ENCODE measurements at places on chromosomes 13 and 19.

DNA sequence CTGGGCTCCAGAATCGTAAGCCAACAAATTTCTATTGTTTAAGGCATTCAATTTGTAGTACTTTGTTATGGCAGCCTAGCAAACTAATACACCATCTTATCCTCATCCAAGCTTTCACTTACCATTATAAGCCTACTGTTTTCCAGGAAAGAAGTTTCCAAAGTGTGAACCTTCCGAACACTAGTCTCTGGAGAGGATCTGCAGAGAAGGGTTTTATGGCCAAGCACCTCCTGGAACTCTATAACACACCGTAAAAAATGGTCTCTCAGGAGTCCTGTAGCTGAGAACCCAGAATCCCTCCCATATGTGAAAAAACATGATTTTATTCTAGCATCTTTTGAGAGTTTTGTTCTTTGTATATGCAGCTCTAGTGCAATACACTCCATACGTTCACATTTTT lies 142.1 kb downstream of the POSTN start:
- DNase-seq, result no peak

- no peak for DNase-seq
These were observed 371.7 kb downstream of the LIG4 start for GRCh38 chr13:107843681-107844080.

GRCh38 chr19:18899624-18900560 lies 3.9 kb upstream of the CERS1 start:
- no peak for DNase-seq

DNA sequence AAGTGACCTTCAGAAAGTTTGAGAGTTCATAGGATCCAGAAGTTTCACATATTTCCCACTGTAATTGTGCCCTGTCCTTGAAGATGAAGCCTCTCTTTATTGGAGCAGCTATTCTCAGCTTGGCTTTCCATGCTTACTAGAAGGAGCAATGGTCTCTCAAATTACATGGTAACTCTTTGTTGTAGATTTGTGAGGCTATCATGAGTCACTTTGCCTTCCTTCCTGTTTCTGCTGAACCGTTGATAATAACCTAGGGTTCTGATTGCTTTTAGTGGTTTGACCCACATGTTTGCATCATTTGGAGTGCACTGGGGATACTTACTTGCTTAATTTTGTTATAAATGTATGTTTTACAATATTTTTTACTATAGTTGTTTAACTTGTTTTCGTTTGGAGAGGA lies 772.9 kb upstream of the SLITRK6 start:
- DNase-seq, result no peak

- DNase-seq, result no peak
These were observed 230.4 kb downstream of the ATP8A2 start for GRCh38 chr13:25602176-25602575.

- DNase-seq, result no peak
These were observed 166.8 kb downstream of the MAB21L1 start for GRCh38 chr13:35309706-35310105.

DNA sequence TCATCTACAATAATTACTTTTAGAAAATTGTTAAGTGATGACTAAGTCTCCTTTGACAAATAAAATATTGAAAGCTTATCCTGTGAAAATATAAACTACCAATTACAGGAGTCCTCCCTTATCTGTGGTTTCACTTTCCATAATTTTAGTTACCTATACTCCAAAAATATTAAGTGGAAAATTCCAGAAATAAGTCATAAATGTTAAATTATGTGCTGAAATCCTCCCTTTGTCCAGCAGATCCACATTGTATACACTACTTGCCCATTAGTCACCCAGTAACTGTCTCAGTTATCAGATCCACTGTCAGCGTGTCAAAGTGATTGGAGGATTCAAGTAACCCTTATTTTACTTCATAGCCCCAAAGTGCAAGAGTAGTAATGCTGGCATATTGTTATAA lies 98.1 kb downstream of the SERP2 start:
- no peak for DNase-seq

GRCh38 chr13:110575322-110576069 lies 14.0 kb upstream of the RAB20 start:
- peak; percentile 65 for DNase-seq

- DNase-seq, result no peak
These were observed 772 bp downstream of the PARP4 start for GRCh38 chr13:24511816-24512196.

DNA sequence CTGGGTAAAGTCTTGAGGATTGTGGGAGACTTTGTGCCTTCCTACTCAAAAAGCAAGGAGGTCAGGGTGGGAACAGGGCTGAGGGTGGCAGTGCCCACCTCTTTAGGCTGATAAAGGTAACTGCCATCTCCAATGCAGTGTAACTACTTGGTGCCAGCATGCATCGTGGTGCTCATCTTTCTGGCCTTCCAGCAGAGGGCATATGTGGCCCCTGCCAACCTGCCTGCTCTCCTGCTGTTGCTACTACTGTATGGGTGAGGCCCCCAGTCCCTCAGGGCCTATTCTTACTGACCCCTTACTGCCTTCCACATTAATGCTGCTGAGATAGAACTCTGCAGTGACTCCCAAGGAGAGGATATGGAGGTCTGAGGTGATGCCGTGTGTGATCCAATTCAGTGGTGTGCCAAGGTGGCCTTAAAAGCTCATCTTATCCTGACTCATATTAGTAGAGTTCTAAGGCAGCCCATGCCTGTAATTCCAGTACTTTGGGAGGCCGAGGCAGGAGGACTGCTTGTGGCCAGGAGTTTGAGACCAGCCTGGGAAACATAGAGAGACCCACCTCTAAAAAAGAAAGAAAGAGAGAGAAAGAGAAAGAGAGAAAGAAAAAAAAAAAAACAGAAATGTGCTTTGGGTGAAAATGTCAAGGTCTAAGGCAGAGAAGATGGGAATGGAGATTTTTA lies 9.7 kb upstream of the ARHGAP45 start:
- DNase-seq, result peak; percentile 60

GRCh38 chr13:101003566-101003965 lies 329.0 kb upstream of the TMTC4 start:
- no peak for DNase-seq

DNA sequence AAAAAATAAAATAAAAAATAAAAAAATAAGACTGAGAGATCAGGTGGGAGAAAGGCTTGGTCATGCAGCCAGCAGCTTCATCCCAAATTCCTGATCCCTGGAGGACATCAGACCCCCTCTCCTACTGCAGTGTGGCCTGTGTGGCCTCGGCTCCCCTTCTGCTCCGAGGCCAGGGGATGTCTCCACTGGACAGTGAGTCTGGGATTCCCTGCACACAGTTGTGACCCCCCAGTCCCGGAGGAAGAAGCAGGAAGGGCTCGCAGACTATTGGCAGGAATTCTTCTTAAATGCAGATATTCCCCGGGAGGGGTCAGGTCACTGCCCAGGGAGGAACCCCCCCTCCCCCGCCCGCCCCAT lies 41.9 kb downstream of the ZNF627 start:
- no peak for DNase-seq

DNA sequence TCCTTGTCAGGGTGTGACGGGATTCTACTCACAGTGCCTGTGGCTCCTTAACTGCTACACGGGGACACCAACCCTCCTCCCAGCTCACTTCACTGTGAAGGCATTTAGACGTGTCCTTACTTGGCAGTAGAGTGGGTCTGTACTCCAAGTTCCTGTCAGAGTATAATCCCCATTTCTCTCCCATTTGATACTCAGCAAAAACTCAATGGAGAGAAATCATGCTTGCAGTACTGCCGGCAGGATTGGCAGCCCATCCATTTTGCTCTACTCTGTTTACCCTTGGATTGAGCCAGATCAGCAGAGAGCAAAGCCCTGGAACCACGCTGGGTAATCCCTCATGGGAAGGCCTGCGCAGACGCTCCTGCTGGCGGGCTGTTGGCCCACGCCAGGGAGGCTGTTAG lies 28.9 kb downstream of the ARL11 start:
- DNase-seq, result no peak

- DNase-seq, result no peak
These were observed 168.0 kb downstream of the TNFSF13B start for GRCh38 chr13:108437496-108437895.

- no peak for DNase-seq
These were observed 106.4 kb upstream of the MLNR start for GRCh38 chr13:49113526-49114286.

DNA sequence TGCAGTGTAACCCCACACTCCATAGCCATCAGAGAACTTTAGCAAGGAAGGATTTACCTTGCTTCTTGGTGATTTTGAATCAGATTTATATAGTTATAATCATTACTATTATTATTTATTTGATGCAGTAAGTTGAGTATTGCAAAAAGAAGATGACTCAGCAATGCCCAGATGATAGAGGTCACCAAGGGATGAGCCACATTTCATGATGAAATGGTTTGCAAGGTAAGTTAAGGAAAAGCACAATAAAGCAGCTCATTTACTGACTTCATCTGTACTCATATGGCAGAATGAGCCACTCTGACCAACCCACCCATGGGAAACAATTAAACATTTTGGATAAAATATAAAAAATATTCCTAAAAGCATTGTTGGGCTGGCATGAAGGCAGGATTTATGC lies 59.1 kb downstream of the AKAP11 start:
- no peak for DNase-seq

GRCh38 chr13:29165216-29165615 lies 345.1 kb downstream of the MTUS2 start:
- DNase-seq, result no peak

- DNase-seq, result no peak
These were observed 16.5 kb downstream of the PLD3 start for GRCh38 chr19:40365010-40365409.

DNA sequence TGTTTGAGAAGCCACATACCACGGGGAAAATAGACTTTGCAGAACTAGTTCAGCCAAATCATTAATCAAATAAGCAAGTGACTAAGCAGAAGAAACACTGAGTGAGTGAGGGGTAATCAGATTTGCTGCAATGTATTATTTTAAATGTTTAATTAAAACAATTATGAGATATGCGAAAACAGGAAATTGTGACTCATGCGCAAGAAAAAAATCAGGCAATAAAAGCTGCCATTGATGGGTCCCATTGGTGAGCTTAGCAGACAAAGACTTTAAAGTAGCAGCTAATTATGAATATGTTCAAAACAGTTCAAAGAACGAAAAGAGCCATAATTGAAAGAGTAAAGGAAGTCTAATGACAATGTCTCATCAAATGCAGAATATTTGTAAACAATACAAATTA lies 644.1 kb downstream of the GPC5 start:
- no peak for DNase-seq

- DNase-seq, result no peak
These were observed 116.9 kb downstream of the SIPA1L3 start for GRCh38 chr19:38023671-38024541.

GRCh38 chr13:65865206-65865605 lies 1364.9 kb downstream of the PCDH9 start:
- DNase-seq, result no peak

GRCh38 chr13:72565893-72566292 lies 161.5 kb downstream of the MZT1 start:
- peak; percentile 13 for DNase-seq

DNA sequence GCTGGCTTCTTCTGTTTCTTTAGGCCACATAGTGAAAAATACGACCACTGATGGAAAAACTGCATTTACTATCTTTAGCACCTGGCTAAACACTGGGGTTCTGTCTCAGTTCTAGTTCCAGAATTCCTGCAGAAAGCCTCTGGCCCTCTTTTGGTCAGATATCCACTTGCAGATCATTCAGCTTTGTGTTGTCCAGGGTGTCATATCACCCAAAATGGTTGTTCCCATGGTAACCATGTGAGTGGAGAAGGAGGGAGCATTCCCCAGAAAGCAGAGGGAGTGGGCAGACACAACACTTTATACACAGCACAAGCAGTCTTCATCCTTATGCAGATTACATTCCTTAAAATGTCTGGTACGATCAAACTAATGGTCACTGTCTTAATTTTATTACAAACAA lies 73.5 kb downstream of the CAB39L start:
- DNase-seq, result no peak

- DNase-seq, result no peak
These were observed 8.5 kb upstream of the C1QTNF9B start for GRCh38 chr13:23905766-23906165.

GRCh38 chr13:51785712-51786424 lies 18.1 kb downstream of the DHRS12 start:
- peak; percentile 67 for DNase-seq

DNA sequence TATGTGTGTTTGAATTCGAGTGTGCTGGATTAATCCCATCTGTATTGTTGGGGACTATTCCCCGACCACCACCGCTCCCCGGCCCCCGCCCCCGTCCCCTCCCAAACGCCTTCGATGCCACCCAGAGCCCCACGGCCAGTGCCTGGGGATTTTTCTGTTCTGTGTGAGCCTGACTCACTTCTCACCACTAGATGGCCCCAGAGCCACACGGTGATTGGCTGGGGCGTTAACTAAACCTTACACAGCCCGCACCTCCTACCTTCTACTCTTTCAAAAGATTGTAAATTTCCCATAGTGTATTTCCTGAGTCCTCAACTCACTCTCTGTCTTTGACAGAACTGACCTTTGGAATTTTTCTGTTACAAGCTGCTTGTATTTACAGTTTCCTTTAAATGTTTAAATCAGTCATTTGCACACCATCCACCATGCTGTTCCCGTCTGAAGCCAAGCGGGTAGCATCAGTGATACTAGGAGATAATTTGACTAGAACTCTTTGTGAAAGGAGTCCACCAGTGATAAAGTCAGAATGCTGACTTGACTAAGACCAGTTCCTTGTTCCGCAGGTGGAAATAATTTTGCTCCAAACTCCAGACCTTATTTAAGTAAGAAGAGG lies 61.4 kb downstream of the RFX2 start:
- peak; percentile 83 for DNase-seq

DNA sequence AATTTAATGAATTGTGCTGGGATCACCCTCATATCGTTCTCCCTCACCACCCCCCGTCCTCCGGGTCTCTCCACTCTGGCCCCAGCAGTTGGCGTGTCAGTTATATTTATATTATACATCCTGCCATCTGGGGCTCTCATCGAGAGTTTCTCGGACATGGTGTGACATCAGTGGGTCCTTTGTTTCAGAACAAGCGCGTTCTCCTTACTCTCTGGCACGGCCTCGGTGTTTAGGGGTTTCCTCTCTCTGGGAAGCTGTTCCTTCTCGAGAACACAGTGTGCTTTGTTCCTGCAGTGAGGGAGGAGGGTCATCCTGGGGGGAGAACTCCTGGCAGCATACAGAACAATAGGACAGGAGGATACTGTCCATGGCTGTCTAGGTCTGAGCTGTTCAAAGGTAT lies 9.8 kb upstream of the MCF2L start:
- no peak for DNase-seq

DNA sequence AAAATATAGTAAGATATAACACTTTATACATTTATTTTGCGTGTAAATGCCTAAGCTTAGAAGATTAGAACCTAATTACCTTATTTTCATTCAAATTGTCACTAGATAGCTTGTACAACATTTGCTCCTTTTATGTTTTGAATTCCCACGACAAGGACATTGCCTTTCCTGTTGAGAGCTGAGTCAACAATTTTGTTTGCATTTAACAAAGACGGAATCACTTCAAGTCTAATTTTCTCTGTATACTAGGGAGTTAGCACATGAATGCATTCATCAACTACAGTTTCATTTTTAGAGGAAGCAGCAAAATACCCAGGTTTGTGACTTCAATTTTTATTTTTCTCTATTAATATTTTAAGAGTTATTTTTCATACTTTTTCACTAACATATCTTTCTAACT lies 48.7 kb upstream of the PCCA start:
- no peak for DNase-seq
